ENCODE measurements at places on chromosomes 3 and 15.

- DNase-seq = no peak
Measured at GRCh38 chr15:98914626-98915025, 93.0 kb downstream of the PGPEP1L start.

DNA sequence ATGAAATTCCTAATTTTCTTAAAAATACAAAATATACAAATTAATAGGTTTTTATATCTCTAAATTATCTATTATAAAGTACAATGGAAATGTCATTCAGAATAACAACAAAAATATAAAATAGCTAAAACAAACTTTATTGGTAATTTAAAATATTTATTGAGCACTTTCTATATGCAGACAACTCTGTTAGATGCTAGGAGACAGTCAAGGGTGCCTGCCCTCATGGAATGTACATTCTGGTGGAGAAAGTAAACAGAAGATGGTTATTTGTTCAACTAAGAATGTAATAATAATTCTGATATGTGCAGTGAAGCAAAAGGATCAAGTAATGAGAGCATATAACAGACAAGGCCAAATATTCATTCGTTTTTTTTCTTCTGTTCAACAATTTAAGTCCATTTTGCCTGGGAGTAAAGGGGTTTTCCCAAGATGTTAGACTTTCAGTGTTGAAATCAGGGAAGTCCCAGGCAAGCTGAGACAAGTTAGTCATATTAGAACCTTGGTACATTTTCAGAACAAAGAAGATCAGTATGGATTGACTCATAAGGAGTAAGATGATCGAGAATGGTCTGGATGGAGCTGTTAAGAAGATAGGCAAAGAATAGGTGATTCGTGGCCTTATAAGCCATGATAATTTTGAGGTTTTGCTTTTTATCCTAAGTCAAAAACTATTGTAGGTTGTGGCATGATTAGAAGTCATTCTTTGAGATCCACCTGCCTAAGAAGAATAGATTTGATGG is 150.2 kb upstream of the MLF1 start:
- DNase-seq = no peak

DNA sequence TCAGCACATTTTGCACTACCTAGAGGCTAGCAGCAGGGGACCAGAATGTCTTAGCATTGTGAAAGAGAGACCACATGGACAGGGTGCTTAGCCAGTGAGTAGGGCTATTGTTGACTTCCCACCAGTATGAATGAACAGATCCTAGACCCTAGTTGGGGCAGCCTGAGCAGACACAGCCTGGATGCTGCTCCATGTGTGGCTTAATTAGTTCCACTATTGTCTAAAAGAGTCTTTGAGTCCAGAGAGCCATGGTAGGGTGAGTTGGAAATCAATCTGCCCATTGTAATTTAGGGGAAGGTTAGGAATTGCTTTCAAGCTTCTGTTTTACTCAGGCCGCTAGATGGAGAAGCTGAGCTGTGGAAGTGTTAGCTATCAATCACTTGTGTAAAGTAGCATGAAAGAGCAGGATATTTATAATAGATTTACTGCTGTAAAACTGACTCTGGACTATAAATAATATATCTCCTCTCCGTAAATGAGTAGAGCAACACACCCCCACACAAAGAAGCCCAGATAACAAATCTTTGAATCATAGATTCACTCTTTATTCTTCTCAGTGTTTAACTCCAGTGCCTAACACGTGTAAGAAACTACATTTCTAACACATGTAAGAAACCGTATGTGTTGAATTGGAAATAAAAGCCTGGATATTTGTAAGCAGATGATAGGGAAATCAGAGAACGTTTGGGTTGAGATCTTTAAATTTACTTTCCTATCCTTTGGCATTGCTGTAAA is 4.1 kb upstream of the GCSAM start:
- peak; percentile 4 for DNase-seq

GRCh38 chr3:131304890-131305289 is 76.7 kb upstream of the NUDT16 start:
- DNase-seq = no peak

DNA sequence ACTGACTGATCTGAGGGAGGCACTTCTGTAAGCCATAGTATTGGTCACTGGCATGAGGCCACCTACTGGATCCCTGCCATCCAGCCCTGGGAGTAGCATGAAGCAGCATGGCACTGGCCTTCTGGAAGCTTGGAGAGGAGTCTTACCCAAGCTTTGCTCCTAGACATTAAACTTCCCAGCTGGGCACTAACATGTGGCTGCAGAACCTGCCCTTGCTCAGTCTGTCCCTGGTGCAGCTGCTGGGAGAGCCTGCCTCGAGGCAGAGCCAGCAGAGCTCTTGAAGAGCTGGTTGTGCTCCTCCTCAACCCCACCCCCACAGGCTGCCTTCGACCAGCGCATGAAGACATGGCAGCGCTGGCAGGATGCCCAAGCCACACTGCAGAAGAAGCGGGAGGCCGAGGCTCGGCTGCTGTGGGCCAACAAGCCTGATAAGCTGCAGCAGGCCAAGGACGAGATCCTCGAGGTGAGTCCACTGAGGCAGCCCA is 17.1 kb upstream of the SNX22 start:
- no peak for DNase-seq

- DNase-seq = no peak
Measured at GRCh38 chr15:75840659-75841058, 2.6 kb upstream of the UBE2Q2 start.

- DNase-seq = no peak
Measured at GRCh38 chr15:49015896-49016295, 30.4 kb downstream of the SECISBP2L start.

- no peak for DNase-seq
Measured at GRCh38 chr3:13120928-13121552, 47.8 kb upstream of the IQSEC1 start.

DNA sequence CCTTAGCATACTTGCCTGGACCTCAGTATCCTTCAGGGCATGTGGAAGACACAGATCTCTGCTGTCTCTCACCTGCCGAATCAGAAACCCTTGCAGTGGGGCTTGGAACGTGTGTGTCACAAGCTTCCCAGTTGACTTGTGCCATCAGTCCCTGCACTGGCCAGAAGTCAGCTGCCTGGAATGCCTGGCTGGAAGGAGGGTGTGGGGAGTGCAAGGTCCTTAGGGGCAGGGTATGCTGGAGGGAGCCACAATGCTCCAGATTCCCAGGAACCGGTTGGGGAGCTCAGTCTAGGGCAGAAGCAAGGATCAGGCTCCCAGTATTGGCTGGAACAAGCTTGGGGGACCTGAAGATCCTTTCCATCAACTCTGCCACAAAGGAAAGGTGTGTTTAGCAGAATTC is 27.1 kb downstream of the SPSB4 start:
- no peak for DNase-seq

- DNase-seq = peak; percentile 17
Measured at GRCh38 chr15:82986442-82986780, 401 bp downstream of the RAMAC start.

GRCh38 chr15:59436774-59437141 is 1.2 kb upstream of the FAM81A start:
- DNase-seq = no peak

DNA sequence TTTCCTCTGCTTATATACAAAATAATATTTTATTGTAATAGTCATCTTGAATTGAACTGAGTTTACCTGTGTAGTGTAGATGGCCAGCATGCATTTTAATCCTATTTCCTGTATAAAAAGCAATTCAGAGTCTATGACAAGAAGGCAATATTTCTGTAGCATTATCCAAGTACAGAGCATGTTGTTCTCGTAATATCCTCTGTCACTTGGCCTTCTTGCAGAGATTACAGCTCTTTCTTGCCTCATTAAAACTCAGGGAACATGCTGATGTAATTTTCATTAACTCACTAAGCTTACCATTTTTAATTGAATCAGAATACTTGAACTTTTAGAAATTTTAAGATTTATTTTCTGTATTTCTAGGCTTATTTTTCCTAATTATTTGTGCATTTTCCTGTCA is 203.3 kb upstream of the AGTR1 start:
- no peak for DNase-seq

DNA sequence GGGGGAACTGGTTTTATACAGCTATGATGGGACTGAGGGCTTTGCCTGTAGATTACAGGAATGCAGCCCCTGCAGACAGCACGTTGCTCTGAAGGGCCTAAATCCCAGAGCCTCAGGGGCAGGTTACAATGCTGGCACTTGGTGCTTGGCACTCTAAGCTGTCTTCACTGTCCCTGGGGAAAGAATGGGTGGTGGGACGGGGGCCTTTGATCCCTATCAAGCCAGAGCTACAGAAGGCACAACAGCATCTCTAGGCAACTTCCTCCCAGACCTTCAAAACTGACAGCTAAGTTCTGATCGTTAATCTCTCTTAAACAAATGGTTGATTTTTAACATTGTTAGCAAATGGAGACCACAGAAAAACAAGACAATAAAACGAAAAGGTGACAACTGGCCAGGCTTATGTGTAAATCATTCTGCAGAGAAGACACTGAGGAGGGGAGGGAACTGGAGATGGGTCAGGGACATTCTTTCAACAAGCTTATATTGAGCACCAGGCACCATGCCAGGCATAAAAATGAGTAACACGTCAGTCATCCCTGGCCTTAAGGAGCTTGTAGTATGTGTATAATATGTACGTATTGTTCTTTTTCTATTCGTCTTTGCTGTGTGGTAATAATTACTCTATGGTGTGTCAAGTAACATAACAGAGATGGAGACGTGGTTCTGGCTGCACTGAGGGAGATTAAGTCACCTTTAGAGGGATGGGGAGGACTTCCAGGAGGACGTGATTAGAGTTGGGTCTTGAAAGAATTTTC is 49.1 kb downstream of the CA12 start:
- no peak for DNase-seq

GRCh38 chr3:178975320-178975719 is 96.3 kb downstream of the ZMAT3 start:
- no peak for DNase-seq

- DNase-seq = no peak
Measured at GRCh38 chr3:171255236-171255806, 204.9 kb downstream of the TNIK start.

DNA sequence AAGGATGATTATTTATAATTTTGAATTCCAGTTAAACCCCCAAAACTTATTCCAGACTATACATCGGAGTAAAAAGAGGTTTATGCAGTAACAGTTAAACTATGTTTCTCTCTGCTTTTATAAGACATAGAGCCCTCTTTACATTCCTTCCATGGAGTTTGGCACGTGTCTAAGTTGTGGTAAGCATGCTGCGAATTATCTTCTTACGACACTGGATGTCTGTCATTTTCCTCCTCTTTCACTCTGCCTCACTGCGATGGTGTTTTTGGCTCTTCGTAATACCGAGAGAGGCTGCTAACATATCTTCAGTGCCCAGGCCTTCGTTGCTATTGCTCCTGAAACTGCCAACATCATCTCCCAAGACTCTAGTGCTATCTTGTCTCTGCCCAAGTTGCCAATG is 83.9 kb upstream of the TGFBR2 start:
- no peak for DNase-seq

DNA sequence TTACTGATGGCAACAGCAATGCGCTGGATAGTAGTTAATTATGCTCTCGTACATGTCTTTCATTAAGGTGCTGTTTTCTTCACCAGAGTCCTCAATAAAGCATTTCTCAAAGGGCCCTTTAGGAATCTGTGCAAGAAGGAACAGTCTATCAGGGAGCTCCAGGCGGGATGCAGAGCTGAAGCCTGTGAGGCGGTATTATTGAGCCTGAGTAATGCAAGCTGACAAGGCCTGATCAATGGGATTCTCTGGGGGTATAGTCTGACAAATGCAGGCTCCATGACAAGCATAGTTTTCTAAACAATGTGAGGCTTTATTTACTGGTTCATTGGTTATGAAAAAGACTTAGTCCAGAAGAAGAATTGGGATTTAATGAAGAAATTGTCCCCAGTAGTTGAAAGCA is 530.9 kb upstream of the CBLB start:
- DNase-seq = no peak

DNA sequence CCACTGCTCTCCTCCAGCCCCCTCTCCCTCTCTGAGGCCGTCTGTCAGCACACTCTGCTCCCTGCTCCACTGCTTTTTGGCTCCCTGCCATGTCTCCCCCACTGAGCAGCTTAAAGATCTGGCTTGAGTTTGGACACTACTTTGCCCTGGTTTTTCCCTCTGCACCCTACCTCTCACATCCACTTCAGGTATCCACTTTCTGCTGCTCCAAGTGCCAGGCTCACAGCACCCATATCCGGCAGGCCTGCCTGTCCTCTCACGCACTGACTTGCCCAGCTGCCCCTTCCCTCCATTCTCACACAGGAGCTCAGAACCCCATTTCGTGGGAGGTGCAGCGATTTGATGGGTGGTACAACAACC is 3.7 kb downstream of the DUOX1 start:
- no peak for DNase-seq

All from effector memory CD8-positive, alpha-beta T cell (primary cell).